ENCODE measurements at places on chromosomes 11 and 22.

GRCh38 chr11:110493346-110493745 lies 63.6 kb downstream of the FDX1 start:
- DNase-seq, result no peak

GRCh38 chr22:21780259-21780658 lies 44.7 kb upstream of the YPEL1 start:
- no peak for DNase-seq

- no peak for DNase-seq
Observed at GRCh38 chr11:90699791-90700400, 477.0 kb upstream of the CHORDC1 start.

- DNase-seq, result no peak
Observed at GRCh38 chr22:30253205-30253852, 6.8 kb upstream of the LIF start.

DNA sequence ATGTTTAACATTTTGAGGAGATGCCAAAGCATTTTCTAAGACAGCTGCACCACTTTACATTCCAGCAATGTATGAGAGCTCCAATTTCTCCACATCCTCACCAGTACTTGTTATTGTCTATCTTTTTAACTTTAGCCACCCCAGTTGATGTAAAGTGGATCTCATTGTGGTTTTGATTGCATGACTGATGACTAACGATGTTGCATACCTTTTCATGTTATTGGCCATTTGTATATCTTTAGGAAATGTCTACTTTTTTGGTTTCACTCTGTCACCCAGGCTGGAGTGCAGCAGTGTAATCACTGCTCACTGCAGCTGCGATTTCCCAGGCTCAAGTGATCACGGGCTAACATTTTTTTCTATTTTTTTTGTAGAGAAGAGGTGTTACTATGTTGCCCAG lies 8.9 kb downstream of the TTC28 start:
- DNase-seq, result no peak

DNA sequence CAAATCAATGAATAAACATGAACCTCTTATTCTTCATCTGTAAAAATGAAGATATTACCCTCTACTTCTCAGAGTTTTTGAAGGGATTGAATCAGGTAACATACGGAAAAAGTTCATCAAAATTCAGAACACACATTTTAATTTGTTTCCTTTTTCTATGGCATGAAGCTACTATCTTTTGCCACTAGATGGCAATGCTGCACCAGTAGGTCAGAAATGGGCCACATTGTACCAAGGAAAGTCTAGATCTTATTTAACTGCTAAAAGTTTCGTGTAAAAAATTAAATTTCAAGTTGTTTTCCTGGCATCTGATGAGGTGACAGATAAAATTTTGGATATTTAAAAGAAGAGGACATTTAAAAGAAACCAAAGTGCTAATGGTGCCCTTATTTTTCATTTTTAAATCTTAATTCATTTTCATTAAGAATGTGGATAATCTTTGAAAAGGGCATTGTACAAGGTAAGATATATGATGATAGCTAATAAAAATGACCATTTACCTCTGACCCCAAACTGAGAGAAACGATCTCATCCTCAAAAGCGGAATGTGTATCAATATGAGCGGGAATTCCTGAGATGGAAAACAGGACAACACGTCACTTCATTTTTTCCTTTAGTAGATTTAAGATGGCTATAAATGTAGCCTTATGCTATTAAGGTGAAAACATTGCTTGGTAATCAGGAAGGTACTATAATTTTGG lies 16.1 kb downstream of the ALKBH8 start:
- no peak for DNase-seq

- DNase-seq, result no peak
Observed at GRCh38 chr22:50314081-50314454, 6.6 kb upstream of the PLXNB2 start.

DNA sequence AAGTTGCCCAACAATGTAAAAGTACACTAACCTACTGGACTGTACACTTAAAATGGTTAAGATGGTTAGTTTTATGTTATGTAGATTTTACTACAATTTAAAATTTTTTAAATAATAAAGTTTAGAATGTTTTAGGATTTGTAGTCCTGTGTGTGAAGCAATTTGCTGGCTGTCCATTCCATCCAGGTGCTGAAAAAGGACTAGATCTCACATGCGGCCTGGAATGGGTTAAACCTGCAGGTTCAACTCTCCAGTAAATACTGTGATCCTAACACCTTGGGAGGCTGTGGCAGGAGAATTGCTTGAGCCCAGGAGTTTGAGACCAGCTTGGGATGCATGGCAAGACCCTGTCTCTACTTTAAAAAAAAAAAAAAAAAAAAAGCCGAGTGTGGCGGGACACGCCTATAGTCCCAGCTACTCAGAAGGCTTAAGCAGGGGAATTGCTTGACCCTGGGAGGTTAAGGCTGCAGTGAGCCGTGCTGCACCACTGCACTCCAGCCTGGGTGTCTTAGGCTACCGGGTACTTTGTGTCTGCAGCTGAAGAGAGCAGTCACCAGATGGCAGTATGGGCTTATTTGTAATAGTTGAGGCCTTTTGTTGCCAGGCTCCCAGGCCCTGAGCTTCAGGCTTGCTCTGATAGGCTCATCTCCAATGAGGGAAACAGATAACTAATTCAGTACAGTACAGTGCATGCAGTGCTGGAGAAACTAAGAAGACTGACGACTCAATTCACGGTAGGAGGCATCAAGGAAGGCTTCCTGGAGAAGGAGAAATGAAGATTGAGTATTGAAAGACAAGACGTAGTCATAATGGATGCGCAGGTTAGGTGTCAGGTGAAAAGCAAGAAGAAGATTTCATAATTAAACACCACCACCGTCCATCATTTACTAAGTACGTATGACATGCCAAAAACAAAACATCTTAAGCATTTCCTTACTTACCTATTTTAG lies 64.7 kb upstream of the ASPHD2 start:
- peak; percentile 9 for DNase-seq

- DNase-seq, result no peak
Observed at GRCh38 chr11:44866286-44866685, 84.4 kb downstream of the TP53I11 start.

DNA sequence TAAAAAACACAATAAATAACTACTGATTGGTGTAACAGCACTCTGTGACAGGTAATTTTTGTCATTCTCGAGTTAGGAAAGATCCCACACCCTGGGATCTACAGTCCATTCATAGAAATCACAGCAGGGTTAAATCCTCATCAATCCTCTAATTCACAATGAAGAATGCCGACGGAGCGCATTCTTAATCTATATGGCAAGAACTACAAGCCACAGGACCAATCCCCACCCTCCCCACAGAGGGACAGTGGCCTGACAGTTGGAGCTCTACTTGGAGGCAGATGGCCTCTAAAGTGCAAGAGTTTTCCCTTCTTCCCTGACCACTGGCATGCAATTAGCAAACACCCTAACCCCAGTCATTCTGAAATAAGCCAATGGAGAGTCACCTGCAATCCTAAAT lies 34.2 kb downstream of the TCF20 start:
- no peak for DNase-seq

GRCh38 chr11:96241331-96241841 lies 101.6 kb downstream of the MAML2 start:
- no peak for DNase-seq

GRCh38 chr11:128417607-128418324 lies 169.6 kb downstream of the ETS1 start:
- DNase-seq, result peak; percentile 93

GRCh38 chr11:8080674-8081590 lies at the start of gene TUB:
TSS of gene TUB (plus strand) at chr11:8081211. CDS start at chr11:8081511, 300 bp downstream.
- no peak for DNase-seq

DNA sequence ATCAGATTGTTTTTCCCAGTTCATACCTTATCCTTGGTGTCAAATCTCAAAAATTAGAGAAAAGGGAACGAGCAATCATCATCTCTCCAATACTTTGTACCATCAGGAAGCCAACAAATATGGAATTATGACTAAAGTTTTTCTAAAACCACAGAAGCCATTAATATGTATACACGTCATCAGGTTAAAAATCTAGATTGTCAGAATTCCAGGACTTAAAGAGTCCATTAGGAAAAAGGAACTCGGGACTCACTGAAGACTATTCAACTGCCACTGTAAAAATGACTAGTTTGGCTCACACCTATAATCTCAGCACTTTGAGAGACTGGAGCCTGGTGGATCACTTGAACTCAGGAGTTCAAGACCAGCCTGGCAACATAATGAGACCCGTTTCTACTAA lies 344.4 kb upstream of the LRRC4C start:
- DNase-seq, result no peak

GRCh38 chr11:117876059-117876340 lies 458 bp downstream of the FXYD6 start:
- no peak for DNase-seq

- no peak for DNase-seq
Observed at GRCh38 chr11:43737201-43737590, 56.7 kb downstream of the HSD17B12 start.

- no peak for DNase-seq
Observed at GRCh38 chr11:95705485-95706124, 84.0 kb downstream of the FAM76B start.

DNA sequence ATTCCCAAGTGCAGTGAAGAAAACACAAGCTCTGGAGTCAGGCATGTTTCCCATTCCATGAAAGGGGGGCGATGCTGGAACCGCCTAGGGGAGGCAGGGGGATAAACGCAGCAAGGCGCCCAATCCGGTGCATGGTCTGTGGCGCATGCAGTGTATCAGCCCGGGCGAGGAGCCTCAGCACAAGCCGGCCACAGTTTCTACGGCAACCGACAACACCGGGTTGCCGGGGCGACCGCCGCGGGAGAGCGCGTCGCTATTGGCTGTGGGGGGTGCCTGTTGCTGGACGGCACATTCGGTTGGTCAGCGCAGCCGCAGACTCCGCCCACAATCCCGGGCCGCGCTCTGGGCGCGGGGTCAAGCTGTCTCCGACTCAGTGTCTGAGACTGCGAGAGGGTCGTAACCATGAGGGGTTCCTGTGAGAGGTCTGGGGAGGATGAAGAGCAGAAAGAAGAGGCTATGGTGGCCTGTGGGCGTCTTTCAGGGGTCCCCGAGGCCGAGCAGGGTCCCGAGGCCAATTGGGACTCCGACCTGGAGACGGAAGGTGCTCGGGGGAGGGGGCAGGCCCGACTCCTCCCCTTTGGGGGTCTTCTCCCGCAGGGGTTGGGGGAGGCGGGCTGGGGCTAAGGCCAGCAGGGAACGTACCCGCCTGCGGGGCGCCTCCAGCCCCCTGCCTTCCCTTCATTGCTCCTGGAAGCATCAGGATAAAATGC lies at the start of gene LRRC74B:
LRRC74B (plus strand) TSS at position 362 of the 710 bp plus-strand sequence; CDS start at position 403, 41 bp downstream.
- peak; percentile 64 for DNase-seq

GRCh38 chr22:37244114-37244921 lies at the start of gene RAC2:
TSS of gene RAC2 (minus strand) at chr22:37244269. CDS start at chr22:37244148, 121 bp downstream.
- no peak for DNase-seq

DNA sequence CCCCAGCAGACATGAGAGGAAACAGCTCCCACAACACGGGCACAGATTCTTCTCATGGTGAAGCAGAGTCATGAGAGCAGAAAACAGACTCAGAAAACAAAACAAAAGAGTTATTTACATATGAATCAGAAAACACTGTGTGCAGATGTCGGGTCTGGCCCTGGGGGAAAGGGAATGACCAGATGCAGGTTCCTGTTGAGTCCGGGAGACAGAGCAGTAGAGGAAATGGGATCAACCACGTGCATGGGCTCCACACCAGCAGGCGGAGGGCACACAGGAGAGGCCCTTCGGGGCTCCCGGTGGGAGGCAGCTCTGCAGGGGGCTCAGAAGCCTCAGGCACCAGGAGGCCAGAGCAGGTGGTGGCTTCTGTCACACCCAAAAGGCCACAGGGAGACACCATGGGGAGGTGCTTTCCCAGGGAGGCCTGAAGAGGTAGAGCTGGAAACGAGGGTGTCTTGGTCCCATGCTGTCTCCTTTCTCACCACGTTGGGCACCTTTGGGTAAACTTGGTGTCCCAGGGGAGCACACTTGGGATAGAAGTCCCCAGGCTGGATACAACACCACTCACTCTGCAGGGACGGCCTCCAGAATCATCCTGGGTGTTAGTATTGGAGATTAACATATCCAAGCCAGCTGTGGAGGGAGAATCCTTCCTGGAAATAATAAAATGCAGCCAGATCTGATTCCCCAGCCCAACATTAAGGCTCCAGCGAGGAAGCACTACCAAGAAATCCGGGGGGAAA lies 764.7 kb downstream of the BRD1 start:
- no peak for DNase-seq

GRCh38 chr22:26461188-26461810 lies 22.3 kb downstream of the HPS4 start:
- DNase-seq, result no peak

DNA sequence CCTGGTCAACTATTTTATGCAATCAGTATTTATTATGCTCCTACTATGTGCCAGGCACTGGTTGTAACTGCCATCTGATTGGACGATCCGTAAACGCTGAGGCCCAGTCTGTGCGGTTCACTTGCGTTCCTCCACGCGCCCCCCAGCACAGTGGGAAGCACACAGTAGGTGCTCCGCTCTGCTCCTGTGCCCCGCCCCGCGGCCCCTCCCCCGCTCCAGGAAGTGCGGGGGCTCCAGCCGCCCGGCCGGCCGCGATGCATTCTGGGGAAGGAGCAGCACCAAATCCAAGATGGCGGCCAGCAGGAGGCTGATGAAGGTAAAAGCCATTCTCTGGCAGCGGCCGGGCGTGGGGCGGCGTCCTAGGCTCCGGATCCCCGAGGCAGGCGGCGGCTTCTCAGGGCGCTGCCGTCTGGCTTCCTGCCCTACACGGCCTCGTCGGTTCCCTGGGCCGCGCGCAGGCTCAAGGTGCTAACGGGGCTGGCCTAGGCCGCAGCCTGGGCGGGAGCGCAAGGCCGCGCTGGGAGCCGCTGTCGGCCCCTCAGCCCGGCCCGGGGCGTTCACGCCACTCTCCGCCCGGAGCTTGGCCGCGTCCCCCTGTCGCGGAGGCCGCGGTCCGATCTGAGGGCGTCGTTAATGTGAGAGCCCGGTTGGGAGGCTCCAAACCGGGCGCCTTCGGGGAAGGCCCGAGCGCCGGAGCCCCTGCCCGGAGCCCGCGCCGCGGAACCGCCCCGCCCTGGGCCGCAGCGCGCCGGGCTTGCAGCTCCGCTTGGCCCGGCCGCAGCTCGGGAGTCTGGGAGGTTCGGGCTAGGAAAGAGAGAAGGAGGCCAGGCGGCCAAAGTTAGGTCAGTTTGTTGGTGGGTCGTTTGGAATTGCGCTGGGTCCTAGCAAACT lies at the start of gene UBE2L3:
UBE2L3 (plus strand) TSS at position 259 of the 891 bp plus-strand sequence; CDS start at position 290, 31 bp downstream.
- DNase-seq, result peak; percentile 19
